ENCODE measurements at places on chromosomes 2 and 18.

DNA sequence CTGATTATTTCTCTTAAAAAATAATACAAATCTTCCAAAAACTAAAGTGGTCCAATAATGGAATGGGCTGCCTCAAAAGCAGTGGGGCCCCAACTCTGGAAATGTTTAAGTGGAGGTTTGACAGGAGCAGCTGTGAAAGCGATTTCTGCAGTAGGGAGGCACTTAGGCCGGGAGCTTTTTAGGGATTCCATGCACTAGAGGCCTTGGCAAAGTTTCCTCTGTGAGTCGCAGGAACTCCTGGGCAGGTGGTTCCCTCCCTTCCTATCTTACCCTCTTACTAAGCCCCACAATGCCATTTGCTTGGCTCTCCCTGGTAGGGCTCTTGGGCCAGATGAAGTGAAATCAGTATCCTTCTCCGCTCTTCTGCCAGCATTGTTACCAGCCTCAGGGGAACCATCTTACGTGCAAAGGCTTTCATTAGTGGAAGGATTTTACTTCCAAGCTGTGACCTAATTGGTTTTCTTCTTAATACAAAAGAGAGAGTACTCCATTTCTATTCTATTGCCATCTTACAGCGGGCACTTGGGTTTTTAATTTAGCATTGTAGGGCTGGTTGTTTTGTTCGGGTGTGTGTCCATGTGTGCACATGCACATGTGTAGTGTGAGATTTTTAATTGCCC, 34.3 kb upstream of the C18orf32 start:
- no peak for DNase-seq

GRCh38 chr2:78202366-78202765, 680.2 kb upstream of the LRRTM4 start:
- DNase-seq = no peak

DNA sequence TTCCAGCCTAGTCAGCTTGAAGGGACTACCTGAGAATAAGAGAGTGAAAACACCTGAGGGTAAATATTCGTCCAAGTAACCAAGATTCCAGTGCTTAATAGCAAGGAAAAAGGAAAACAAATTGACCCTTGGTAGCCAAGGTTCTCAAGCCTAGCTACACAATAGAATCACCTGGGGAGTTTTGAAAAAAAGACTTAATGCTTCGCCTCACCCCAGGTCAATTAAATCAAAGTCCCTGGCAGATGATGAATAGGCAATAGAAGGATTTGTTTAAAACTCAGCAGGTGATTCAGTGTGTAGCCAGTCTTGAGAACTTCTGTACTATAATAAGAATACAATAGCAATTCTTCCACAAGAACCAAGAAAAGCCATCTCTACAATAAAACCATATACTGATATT, 500.2 kb downstream of the XIRP2 start:
- no peak for DNase-seq

DNA sequence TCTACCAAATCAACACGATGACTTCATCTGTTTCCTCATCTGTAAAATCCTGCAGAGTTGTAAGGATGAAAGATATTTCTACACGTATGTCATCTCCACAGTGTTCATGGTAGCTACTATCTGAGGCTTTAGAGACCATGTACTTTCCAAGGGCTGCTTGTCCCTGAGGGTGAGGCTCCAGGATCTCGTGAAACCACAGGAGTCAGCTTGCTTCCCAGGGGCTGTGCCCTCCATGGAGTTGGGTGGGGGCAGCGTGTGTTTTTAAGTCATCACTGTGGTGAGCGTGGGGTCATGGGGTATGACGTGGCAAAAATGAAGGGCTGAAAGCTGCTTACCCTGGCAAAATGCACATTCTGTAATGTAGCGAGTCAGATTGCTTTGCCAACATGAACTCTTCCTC, 81.6 kb downstream of the ASAP2 start:
- DNase-seq = no peak

Data from GM13977 (cell line).